T-helper 17 cell (primary cell): ENCODE measurements at places on chromosomes 6 and 20. TPM values are rescaled to one million over a fixed set of nuclear protein-coding genes. Genes with fewer than 3 reads are reported as not detected.

DNA sequence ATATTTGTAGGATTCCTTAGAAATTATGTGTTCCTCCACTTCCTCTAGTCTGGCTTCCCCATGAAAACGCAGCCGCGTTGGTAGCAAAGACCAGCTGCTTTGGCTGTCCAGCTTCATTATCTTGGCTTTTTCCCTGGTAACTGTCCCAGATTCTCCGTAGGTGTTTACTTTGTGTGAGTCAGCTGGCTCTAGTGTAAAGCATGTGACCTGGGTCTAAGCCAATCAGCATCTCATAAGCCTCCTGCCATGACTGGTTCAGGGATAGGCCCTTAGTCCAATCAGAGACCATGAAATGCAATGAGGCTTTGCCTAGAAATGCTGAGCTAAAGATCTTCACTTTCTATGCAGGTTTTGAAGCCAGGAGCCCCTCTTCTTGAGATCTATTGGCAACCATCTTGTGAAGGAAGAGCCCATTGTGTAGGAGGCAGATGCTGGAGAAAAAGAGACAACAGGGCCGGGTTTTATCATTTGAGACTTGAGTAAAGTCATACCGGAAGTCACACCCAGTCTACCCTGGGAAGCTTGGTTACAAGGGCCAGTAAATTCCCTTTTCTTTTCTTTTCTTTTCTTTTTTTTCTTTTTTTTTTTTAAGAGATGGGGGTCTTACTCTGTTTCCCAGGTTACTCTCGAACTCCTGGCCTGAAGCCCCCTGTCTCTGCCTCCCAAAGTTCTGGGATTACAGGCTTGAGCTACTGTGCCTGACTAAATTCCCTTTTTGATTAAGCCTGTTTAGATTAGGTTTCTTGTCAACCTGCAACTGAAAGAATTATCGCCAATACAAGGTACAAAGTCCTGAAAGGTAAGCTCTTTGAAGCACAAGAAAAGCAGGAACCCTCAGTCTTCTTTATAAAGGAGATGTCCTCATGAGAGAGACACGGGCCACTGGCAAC lies 256.5 kb upstream of the RREB1 start:
- no peak for DNase-seq
- H3K27ac ChIP-seq: no peak overlapping the region
- no peak overlapping the region for H3K4me3 ChIP-seq
- peaks cover 11% of the 10 kb centered on the region for H3K27me3 ChIP-seq
- H3K4me1 ChIP-seq: peaks cover 4% of the 10 kb centered on the region

DNA sequence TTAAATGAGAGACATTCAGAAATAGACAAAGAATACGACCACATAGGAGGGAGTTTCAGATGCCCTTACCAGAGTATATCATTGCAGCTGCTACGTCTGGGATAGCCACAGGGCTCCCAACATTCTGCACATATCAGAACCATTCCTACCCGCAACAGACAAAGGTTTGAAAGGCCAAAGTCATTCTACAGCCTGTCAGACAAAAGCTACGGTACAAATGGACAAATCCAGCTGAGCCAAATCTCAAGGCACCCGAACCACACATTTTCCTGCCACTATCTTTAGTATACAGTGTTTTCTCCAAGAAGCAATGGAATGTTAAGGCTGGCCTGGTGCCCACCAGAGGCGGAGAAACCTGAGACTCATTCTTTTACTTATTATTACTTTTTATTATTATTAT lies 30.5 kb upstream of the LYRM2 start:
- H3K4me1 ChIP-seq: no peaks in the 10 kb centered on the region
- H3K36me3 ChIP-seq: peaks cover 3% of the 10 kb centered on the region
- no peak overlapping the region for H3K4me3 ChIP-seq
- H3K27me3 ChIP-seq: no peaks in the 10 kb centered on the region
- H3K27ac ChIP-seq: no peak overlapping the region
- no peak for DNase-seq

GRCh38 chr6:13287104-13287503 lies 41.2 kb downstream of the TBC1D7 start:
- H3K27me3 ChIP-seq: no peaks in the 10 kb centered on the region
- no peaks in the 10 kb centered on the region for H3K36me3 ChIP-seq
- H3K4me3 ChIP-seq: no peak overlapping the region
- peaks cover 2% of the 10 kb centered on the region for H3K4me1 ChIP-seq
- no peak for DNase-seq

- no peaks in the 10 kb centered on the region for H3K4me1 ChIP-seq
- no peak overlapping the region for H3K4me3 ChIP-seq
- H3K27me3 ChIP-seq: no peaks in the 10 kb centered on the region
Observed at GRCh38 chr6:164616917-164617524, 692.4 kb downstream of the C6orf118 start.

DNA sequence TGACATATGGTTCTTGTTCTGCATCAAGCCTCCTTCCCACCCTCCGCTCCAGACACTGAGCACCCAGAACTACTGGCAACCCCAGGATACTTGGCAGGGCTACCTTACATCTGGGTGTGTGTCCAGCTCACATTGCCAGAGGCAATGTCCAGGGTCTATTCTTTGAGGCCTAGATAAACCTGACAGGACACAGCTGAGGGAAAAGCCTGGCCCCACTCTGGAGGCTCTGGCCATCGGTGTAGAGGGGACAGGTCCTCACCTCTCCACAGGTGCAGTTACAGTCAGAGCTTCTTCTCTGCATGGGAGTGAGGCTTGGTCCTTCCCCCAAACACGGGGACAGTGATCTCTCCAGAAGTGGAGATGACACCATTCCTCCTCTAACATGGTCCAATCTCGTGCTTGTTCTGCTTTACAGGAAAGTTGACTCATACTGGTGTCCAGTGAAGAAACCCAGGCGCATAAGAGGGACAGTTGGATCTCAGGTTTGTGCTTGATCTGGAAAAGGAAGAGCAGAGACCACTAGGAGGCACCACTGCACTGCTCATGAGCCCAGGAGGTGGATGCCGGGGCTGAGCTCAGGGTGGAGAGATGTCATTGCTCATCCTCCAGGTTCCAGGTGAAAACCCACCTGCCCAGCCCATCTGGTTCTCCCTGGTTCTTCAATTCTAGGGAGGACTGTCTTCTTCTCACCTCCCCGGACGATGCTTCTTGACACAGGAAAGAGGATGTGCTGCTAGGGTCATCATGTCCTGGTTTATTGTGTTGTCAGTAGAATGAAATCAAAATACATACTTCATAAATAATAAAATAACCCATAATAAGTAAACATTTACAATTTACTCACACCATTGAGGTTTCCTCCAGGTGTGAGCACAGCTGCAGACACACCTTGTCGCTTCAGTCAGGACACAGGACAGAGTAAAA lies 14.7 kb downstream of the HLA-F start:
- H3K4me1 ChIP-seq: peaks cover 8% of the 10 kb centered on the region
- H3K27ac ChIP-seq: no peak overlapping the region

DNA sequence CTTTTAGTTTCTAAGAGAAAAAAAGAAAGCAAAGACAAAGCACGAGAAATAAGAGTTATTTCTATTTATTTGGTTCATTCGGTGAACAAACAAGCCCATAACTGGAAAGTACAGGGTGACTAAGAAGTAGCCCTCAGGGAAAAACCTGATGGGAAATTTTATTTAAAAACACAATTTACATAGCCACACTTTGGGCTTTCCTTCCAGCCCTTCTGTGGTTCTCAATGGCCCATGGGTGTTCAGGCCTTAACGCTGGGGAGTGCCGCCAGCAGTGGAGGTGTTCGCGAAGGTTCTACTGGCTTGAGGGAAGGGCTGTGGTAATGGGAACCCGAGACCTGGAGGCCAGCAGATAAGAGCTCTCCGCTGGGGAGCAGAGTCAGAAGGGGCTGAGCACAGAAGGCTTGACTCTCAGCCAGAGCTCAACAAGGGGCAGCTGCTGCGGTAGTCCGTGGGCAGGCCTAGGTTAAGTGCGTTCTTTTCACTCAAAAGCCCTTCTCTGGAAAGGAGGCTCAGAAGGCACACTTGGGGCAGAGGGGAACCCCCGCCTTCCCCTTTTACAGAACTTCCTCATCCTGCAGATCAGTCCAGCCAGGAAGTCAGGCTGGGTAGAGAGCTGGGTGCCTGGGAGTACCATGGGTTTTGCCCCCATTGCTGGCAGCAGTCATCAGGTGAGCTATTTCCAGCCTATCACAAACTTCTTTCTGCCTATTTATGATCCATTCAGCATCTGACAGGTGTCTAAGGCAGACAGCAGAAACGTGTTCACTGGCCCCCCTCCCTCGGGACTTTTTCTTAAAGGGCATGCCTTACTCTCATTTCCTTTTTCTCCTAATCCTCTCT lies 8.8 kb upstream of the CD83 start:
- peaks cover 3% of the 10 kb centered on the region for H3K36me3 ChIP-seq
- no peak for DNase-seq
- H3K27ac ChIP-seq: peak overlapping the region; percentile 84
- H3K4me1 ChIP-seq: peaks cover 29% of the 10 kb centered on the region
- H3K4me3 ChIP-seq: peak overlapping the region; percentile 74

DNA sequence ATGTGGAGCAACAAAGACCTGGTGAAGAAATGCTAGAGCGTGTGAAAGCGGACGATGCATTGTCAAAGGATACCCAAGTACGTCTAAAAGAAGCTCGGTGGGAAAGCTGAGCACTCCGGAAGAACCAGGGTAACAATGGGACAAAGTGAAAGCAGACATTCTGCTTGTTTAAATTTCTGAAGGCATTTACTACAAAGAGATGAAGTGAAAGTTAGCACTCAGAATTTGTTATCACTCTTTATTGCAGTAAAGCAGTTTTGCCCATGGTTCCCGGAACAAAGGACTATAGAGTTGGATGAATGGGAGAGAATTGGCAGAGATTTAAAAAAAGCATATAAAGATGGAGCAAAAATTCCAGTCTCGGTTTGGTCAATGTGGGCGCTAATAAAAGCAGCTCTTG lies 12.8 kb upstream of the IRAK1BP1 start:
- peaks cover 4% of the 10 kb centered on the region for H3K36me3 ChIP-seq
- DNase-seq: no peak
- H3K27me3 ChIP-seq: no peaks in the 10 kb centered on the region
- H3K27ac ChIP-seq: no peak overlapping the region
- no peak overlapping the region for H3K4me3 ChIP-seq
- no peaks in the 10 kb centered on the region for H3K4me1 ChIP-seq

- peaks cover 2% of the 10 kb centered on the region for H3K36me3 ChIP-seq
- H3K4me1 ChIP-seq: no peaks in the 10 kb centered on the region
- no peak overlapping the region for H3K4me3 ChIP-seq
- no peak overlapping the region for H3K27ac ChIP-seq
- no peaks in the 10 kb centered on the region for H3K27me3 ChIP-seq
- DNase-seq: no peak
Observed at GRCh38 chr20:51570739-51571459, 28.4 kb upstream of the NFATC2 start.

Gene FABP7
- total RNA-seq: not detected

Gene CRISP3
- total RNA-seq: not detected

Gene ASIP
- total RNA-seq: not detected
